Esophagus muscularis mucosa (tissue), 4 donors: ENCODE measurements at places on chromosomes 7 and 10. TPM values are rescaled to one million over a fixed set of nuclear protein-coding genes. Genes with fewer than 3 reads are reported as not detected.

- DNase-seq: no peak
Observed at GRCh38 chr10:113148901-113149300, 198.9 kb downstream of the TCF7L2 start.

DNA sequence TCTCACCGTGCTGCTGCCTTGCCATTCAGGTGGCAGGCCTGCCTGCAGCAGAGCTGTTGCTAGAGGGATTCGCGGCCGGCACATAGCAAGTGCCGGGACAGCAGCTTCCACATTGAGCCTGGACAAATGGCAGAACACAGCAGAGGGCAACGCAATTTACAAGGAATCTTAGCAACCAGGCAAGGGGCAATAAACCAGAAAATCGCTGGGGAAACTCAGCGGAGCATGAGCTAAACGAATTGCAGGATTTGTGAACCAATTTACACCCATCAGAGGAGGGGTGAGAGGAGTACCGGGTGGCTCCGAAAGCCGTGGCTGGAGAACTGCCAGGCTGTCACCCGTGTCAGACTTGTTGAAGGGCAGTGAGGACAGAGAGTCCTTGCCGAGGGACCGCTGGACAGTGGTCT lies 58.6 kb upstream of the LOXL4 start:
- DNase-seq: no peak

Gene BAG3
- 44.0 TPM for total RNA-seq

GRCh38 chr10:8400151-8400550 lies 345.7 kb downstream of the GATA3 start:
- no peak for DNase-seq

GRCh38 chr7:88300401-88300945 lies 6.2 kb downstream of the STEAP4 start:
- DNase-seq: no peak

Gene DRGX
- total RNA-seq: not detected

Gene NANOS1
- total RNA-seq: 24.4 TPM

Gene NPC1L1
- total RNA-seq: not detected

- DNase-seq: no peak
Observed at GRCh38 chr7:44798649-44799305, 2.3 kb downstream of the PPIA start.
